ENCODE measurements at places on chromosomes 16 and 17. TPM values are rescaled to one million over a fixed set of nuclear protein-coding genes. Genes with fewer than 3 reads are reported as not detected.

DNA sequence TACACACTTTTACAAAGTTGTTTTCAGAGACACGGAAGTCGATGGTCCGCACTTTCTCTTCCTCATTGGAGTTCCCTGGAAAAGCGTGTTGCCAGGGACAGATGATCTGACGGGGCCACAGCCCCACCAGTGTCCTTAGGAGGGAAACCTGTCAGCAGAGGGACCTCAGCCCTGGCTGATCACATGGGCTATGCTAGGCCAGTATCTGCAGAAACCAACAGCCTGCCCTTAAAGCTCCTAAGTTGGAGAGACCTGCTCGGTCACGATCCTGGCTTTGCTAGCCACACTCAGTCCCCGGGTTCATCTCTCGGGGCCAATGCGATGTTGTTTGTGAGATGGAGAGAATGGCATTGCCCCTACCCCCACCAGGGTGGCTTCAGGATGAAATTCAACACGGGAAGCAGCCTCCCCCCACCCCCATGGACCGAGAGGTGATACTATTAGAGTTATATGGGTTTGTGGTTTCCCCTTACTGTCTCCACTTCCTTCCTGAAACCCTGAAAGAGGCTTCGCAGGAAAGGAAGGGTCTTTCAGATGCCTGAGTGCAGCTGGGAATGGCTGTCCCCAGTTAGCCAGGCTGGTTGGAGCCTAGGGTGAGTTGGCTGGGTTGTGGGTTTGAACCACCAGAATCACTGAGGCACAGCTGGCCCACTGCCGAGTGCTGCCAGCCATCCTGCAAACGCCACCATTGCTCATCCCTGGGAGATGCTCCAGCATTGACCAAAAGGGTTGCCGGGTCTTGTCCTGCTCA is 16.6 kb downstream of the RMI2 start:
- DNase-seq, result peak; percentile 59

- DNase-seq, result no peak
Measured at GRCh38 chr16:80776856-80777255, 27.5 kb downstream of the CDYL2 start.

DNA sequence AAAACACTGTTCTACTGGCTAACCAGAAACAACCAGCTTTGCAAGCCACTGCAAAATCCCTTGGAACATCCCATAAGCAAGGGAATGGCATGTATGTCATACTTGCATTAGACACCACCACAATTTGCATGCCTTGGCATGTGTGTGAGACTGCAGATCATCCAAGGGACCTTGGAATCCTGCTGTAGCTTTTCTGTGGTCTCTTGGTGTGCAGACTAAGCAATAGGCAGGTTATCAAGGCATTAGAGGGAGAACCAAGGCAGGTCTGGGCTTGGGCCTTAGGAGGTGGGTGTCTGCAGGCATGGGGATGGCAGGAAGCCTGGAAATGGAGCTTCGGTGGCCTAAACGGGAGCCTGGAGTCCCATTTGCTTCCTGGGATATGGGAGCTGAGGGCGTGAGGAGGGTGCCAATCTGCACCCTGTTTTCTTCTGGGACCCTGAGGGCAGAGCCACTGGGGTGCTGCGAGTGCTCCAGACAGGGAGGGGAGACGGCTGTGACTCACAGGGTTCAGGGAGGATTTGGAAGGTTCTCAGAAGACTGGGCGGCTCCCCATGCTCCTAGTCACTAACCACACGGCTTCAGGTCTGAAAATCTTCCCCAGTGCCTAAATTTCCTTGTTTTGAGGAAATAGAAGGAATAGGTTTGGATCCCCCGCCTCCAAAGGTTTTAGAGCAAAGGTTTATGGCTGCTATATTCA is 36.6 kb downstream of the FAM20A start:
- DNase-seq, result no peak

Gene CDK5RAP3
- 171 TPM for total RNA-seq

DNA sequence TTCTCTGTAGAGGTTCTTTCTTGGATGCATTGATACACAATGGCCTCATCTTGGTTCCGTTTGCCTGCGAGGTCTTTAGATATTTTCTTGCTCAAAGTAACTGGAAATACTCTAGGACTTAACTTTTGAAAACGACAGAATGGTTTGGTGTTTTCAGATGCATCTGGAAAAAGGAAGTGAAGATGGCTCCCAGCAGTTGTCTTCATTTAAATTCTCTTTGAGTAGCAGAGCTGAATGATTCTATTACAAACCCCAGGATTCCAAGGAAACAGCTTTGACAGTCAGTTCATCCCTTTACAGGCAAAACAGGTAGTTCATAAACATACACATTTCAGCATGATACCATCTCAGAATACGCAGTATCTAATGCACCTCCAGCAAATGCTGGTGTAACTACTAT is 54.8 kb downstream of the PSMD12 start:
- no peak for DNase-seq

- no peak for DNase-seq
Measured at GRCh38 chr17:68497885-68498319, 14.3 kb upstream of the PRKAR1A start.

DNA sequence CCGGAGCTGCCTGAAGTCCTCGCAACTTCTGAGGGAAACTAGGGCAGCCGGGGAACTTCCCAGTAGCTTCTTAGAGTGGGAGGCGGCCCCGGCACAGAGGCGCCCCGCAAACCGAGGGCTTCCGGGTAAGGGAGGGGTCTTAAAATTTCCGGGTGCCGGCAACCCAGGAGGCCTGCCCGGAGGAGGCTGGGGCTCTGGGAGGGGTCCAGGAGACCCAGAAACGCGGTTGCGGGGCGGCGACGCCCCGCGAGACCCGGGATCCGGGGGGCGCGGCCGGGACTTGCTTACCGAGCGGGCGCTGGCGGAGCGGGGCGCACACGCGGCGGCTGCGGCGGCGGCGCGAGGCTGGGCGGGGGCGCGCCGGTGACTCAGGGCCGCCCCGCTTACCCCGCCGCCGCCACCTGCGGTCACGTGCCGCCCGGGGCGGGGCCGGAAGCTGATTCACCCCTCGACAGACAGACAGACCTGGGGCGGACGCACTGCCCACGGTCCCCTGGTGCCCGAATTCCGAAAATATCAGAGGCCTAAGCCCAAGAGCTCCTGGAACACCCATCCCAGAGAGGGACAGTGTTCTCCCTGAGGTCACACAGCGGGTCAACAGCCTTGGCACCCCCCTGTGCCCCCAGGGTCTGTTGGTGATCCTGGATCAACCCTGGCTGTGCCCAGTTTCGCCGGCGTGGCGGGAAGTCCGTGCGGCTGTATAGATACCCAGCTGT is at the start of gene FAM83G:
Gene FAM83G, minus strand, starts transcription at position 344 of the 716 bp plus-strand sequence. CDS start 723 bp downstream, outside the sequence.
- peak; percentile 94 for DNase-seq

Gene CNGB1
- total RNA-seq, result not detected

DNA sequence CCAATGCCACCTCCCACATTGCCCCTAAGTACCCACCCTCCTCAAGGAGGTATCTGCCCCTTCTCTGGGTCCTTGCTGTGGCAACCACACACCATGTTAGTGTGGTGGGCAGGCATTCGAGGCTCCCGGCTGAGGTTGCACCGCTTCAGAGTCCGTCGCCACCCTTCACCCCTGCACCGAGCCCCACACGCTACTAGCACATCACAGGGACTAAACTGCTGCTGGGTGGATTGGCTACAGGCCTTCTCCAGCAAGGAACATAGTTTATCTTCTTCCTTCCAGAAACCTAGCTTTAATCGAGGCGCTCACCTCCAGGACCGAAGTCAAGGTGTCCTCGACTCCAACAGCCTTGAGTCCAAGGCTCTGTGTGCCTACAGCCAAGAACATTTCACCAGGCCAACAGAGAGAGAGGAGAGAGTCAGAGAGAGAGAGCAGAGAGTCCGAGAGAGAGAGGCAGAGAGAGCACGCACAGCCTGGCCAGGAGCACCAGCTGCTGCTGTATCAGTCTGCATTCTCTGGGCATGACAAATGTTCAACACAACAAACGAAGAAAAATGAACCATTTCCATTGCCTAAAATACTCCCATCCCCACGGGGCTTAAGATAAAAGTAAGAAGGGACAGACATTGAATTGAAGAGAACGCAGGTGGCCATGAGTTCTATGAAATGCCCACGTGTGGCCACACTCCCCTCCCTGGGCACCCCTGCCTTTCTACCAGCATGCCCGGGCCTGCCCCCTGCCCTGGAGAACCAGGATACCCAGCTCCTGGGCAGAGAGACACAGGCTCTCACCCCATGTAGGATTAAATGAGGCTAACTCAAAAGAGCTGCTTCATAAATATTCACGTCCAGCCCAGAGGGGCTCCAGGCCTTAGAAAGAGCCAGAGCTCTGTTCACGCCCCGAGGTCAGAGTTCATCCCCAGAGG is 94.9 kb downstream of the RBFOX3 start:
- DNase-seq, result no peak

DNA sequence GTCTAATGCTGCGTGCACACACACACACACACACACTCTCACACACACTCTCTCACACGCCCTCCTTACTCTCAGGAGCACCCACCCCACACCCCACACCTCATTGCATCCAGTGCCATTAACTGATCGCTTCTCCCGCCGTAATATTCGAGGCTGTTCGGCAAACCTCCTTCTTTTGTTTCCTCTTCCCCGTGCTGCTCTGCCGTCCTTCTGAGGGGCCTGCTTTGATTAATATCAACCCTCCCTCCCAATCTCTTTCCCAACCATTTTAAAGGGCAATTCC is 156.2 kb upstream of the TNRC6C start:
- DNase-seq, result no peak

- DNase-seq, result no peak
Measured at GRCh38 chr16:75309899-75310430, 58.5 kb upstream of the BCAR1 start.

Gene GOSR2
- total RNA-seq, result 44.8 TPM

Gene PABPN1L
- total RNA-seq, result not detected

DNA sequence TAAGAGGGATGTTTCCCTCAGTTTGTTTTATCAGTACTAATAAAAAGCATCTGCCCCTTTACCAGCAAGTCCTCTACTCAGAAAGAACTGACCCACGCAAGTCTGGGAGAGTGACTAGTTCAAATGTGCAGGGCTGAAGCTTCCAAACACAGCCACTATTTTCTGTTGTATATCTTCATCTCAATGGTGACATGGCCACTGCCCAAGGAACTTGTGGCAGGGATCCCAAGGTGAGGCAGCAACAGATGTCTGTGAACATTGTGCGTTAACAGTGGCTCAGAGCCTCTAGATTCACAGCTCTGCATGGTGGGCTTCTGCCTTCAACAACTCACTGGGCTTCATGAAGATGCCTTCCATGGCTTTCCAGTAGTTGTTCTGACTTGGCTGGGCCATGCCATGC is 3.7 kb upstream of the BLTP2 start:
- no peak for DNase-seq

GRCh38 chr17:68394608-68395331 is 62.5 kb downstream of the WIPI1 start:
- no peak for DNase-seq

Gene GALR2
- 2.1 TPM for total RNA-seq

Gene SLC35G6
- total RNA-seq, result not detected

Gene CYBA
- total RNA-seq, result 230 TPM

Gene ABCC11
- total RNA-seq, result 0.16 TPM
